ENCODE measurements at places on chromosomes 7 and 10. TPM values are rescaled to one million over a fixed set of nuclear protein-coding genes. Genes with fewer than 3 reads are reported as not detected.
A peak's percentile ranks its signal among the peaks of the same experiment; 100 is the strongest.

DNA sequence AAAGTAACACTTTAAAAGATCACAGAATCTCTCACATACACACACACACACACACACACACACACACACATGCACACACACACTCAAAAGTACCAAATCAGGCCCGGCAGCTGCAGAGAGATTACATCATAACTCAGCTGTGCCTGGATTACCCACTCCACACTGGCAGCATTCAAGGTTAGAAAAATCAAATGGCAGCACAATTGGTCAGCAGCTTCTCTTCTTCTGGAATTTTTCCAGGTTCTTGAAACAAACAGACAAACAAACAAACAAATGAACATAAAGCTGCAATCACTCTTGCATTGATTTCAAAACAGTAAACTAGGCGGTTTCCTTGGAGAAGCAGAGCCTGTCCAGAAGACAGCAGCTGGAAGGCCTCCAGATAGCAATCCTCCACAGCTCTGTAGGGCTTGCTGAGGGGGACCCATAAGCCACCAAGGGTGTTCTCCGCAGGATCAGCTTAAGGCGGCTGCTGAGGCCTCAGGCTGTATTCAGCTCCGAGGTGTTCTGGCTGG lies 24.5 kb upstream of the FAM133B start:
- no peak for DNase-seq

GRCh38 chr10:1603181-1603580 lies 134.1 kb downstream of the ADARB2 start:
- DNase-seq = no peak

- DNase-seq = no peak
These were observed 115.8 kb downstream of the TMEM130 start for GRCh38 chr7:98753989-98754479.

DNA sequence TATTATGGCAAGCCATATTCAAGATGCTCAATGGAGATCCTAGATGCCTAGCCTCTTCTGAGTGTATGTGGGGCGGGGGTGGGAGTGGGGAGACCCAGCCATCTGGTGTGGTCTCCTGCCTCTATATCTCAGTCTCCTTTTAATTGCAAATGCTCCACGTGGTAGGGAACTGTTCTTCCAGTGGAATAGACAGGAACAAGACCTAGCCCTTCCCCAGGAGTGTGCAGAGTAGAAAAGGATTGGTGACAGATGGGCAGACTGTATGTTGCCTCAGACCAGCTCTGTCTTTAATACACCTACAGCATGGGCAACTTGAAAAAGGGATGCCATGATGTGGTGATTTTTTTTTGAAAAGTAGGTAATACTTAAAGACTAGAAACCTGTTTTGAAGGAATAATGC lies 12.6 kb downstream of the CYP3A5 start:
- DNase-seq = no peak

- DNase-seq = no peak
These were observed 282.9 kb downstream of the CSTF2T start for GRCh38 chr10:51416494-51416893.

DNA sequence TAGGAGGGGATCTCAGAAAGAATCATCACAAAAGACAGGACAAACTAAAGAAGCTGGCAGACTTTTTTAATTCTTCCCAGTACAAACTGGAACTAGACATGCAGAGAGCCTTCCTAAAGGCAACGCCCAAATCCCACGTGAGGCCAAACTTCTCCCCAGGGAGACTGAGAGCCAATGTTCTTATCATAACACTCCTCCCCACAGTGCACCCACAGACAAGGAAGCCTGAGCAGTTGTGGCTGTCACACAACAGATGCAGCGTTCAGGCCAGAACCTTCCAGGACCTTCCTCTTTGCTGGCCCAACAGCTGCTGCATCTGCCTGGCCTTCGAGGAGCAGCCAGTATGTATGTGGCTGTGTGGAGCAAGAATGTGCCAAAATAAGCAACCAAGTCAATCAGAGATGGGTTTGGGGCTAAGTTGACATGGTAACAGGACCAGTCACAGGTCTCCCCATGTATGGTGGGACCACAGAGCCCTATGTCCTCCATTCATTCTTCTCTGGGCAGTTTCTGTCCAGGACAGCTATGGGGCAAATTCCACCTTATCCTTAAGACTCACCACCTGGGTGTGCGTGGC lies 34.9 kb downstream of the SRPK2 start:
- no peak for DNase-seq

DNA sequence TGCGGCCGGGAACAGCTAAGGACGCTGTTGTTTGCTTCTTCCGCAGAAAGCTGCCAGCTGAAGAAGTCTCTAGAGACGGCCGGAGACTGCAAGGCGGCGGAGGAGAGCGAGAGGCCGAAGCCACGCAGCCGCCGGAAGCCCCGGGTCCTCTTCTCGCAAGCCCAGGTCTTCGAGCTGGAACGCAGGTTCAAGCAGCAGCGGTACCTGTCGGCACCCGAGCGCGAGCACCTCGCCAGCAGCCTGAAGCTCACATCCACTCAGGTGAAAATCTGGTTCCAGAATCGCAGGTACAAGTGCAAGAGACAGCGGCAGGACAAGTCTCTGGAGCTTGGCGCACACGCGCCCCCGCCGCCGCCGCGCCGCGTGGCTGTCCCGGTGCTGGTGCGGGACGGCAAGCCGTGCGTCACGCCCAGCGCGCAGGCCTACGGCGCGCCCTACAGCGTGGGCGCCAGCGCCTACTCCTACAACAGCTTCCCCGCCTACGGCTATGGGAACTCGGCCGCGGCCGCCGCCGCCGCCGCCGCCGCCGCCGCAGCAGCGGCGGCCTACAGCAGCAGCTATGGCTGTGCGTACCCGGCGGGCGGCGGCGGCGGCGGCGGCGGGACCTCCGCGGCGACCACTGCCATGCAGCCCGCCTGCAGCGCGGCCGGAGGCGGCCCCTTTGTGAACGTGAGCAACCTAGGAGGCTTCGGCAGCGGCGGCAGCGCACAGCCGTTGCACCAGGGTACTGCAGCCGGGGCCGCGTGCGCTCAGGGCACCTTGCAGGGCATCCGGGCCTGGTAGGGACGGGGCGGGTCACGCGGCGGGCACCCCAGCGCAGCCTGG lies 2.4 kb downstream of the NKX2-3 start:
- DNase-seq = peak; percentile 20

DNA sequence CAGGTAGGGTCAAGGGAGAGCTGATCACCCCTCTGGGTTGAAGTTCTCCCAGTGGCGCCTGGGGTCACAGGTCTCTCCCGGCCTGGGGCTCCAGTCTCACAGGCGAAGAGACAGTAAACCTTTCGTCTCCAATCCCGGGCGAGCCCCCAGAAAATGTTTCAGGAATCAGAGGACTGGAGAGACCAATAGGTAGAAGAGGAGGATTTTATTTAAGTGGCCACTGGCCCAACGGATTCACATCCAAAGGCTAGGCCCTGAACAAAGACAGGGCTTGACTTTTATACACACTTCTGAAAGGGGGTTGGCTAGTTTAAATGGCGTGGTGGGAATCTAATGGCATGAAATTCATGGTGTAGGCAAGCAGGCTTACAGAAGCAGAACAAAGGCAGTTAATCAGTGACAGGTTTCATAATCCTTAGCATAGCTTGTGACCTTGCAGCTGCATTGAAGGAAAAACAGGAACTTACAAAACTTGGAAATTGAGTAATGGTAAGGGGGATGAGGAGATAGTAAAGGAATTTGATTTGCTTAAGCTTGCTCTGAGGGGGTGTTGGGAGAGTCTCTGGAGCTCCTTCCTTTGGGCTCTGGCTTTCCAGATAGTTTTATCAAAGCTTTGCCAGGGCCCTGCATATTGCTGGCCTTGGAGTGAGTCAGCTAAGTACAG lies 105.5 kb downstream of the TRIM24 start:
- DNase-seq = peak; percentile 80

DNA sequence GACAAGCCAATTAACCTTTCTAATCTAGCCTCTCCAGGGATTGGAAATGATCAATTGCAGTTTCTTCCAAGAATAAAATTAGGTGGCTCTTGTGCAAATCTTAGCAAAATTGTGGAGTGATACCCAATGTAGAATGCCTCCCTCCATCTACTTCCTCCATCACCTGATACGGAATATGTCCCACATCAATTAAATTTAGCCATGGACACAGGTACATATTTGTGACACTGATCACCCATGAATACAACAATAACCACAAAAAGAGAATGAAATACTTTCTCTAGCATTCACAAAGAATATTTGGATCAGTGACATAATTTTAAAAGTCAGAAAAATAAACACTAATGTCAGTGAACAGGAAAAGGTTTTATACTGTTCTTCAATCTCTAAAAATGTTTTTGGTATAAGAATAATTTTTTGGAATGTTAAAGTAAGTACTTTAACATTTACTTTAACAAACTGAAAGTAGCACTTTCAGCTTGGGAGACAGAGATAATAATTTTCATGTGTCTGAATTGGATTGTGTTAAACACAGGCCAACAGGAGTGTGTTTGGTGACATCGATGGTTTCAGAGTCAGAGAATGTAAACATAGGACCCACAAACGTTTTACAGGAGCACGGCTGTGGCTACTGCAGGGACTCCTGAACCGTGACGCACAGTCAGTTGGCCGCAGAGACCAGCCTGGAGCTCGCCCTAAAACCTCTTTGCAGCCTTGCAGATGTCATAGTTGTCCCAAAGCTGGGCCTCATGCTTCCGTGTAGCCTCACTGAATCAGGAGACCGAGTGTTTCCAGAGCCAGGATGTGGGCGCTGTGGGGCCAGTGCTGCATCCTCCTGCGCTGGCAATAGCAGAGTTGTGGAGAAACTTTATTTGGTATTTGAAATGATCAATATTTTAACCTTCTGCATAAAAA lies 7.2 kb downstream of the RBM20 start:
- no peak for DNase-seq

DNA sequence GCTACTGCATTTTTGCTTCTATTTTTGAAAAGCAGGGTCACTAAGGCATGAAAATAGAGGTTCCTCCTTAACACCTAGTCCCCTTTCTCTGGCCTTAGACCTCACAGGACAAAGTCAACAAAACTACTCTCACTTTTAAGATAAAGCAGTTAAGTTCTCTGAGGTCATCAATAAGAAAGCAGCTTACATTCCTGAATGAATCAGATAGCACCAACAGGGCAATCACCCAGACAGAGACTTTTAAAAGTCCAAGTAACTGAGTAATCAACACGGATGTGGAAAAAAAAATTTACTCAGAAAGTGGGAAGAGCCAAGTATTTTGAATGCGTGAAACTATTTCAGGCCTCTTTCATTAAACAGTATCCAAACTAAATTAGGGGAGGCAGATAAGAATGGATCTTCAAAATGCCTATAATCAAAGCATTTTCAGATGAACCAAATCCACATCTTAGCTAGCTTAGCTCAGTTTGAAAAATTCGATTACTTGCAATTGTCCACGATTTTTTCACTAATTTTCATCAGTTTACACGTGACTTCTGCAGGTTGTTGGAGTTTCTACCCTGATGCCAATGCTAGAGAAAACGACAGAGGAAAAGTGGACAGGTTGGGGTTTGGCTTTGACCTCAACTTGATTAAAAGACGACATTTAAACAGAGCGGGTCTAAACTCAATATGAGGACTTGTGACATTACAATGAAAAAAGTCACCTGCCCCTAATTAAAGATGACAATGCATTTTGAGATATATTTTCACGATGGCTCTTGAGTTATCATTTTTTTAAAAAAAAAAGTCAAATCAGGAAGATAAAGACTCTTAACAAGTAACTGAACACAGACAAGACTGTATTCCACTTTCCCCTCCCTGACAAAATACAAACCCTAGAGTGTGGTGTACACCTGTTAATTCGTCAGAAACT lies 1.6 kb downstream of the BEND7 start:
- DNase-seq = peak; percentile 91

DNA sequence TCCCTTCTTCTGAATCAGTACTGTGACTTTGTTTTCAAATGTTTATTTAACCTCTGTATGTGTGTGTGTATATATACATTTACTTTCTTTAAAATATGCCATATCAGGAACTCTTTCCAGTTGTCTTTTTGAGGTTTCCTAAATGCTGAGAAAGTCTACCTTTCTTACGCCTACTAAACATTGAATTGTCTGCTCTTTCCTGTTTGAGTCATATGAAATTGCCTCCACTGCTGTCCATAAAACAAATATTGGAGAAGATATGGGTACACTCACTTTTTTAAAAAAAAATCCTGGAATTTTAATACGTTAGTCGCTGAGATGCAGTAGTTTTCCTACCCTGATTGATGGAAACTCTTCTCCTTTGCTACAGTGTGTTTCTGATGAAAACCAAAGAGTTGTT lies 298.7 kb upstream of the TEX47 start:
- no peak for DNase-seq

DNA sequence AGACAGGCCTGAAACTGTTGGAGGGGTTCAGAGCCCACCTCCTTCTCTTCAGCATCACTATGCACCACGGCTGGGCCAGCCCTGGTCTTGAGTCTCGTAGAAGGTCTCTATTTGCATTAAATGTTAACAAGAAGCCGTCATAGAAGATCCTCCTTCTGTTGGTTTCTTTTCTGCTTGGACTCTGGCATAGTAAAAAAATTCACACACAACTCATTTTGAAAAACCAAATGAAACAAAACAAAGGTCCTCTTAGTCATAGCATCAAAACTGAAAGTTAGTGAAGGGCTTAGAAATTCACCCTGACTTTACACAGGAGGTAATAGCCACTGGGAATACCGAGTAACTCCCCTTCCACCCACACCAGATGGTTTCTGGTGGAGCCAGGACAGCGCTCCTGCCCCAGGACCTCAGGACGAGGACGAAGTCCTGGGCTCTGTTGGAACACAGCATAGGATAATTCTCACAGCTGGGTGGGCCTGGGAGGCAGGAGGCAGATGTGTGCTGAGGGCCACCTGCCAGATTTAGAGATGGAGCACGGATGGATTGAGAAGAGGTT lies 248.4 kb upstream of the KLF6 start:
- DNase-seq = no peak

- DNase-seq = peak; percentile 20
These were observed 71.2 kb downstream of the SHH start for GRCh38 chr7:155741082-155741481.

- no peak for DNase-seq
These were observed 43.8 kb downstream of the ZNF467 start for GRCh38 chr7:149729586-149729982.

GRCh38 chr10:3871424-3871996 lies 86.5 kb upstream of the KLF6 start:
- no peak for DNase-seq

- DNase-seq = peak; percentile 7
These were observed 61.8 kb upstream of the SDK1 start for GRCh38 chr7:3239291-3239691.

DNA sequence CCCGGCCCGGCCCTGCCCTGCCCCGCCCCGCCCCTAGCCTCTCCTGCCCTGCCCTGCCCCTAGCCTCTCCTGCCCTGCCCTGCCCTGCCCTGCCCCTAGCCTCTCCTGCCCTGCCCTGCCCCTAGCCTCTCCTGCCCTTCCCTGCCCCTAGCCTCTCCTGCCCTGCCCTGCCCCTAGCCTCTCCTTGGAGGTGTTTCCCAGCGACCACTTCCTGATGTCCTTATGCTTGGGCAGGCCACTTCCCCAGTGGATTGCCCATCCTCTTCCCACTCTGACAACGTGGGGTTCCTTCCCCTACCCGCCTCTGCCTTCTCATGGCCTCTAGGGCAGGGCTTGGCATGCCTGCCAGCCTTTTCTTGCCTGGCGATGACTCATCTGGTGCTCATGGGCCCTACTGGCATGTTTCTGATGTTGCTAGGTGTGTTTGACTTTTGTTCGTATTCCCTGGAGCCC lies 21.2 kb downstream of the PRXL2A start:
- DNase-seq = peak; percentile 92

The C10orf62 gene
- total RNA-seq = not detected

The CYP26C1 gene
- under 0.01 TPM for total RNA-seq

The GDF2 gene
- not detected for total RNA-seq

The PPA1 gene
- 350 TPM for total RNA-seq

The SLC29A4 gene
- 9.5 TPM for total RNA-seq

The EPO gene
- total RNA-seq = not detected
